H1 (cell line): ENCODE measurements at places on chromosomes 2 and 18.

GRCh38 chr18:76353500-76353899 lies 141.5 kb downstream of the ZNF516 start:
- H3K36me3 ChIP-seq: no peaks in the 10 kb centered on the region
- peaks cover 2% of the 10 kb centered on the region; the same call in 1 of the 2 replicates for H3K4me1 ChIP-seq
- H3K27me3 ChIP-seq: no peaks in the 10 kb centered on the region
- no peak overlapping the region for H3K27ac ChIP-seq

DNA sequence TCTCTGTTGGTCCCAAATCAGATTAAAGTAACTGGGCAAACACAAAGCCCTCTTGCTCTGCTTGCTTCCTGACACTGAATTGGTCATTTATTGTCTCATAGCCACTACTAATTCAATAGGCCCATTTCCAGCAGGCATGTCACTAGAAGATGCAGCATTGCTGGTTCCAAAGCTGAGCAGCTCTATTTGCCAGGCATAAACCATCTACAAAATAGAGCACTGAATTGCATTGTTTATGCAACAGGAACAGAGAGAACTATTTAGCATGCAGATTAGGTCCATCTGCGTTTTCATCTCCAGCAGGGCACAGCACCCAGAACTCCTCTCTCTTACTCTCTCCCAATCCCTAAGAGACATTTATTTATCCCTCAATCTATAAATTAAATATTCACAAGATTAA lies 227.6 kb downstream of the SUCLG1 start:
- no peak overlapping the region for H3K4me3 ChIP-seq
- no peaks in the 10 kb centered on the region for H3K4me1 ChIP-seq
- DNase-seq: no peak
- H3K27ac ChIP-seq: no peak overlapping the region

DNA sequence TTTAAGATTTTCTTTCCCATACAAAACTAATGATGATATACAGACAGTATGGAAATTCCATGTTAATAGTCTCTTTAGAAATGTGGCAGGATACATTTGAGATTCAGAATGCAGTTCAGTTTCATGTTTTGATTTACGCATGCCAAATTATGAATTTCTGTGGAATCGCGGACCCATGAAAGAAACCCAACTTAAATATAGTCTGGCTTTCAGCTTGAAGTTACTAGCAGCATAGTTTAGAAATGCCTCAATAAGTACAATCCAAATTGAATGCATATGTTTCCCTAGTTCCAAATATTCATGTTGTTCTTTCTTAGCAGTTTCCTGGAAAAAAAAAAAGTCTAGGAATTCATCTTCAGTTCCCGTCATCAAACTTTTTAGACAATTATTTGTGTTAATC lies 164.1 kb upstream of the RASGRP3 start:
- no peak overlapping the region for H3K4me3 ChIP-seq
- H3K27ac ChIP-seq: no peak overlapping the region
- no peaks in the 10 kb centered on the region for H3K27me3 ChIP-seq
- DNase-seq: no peak
- no peaks in the 10 kb centered on the region for H3K4me1 ChIP-seq

GRCh38 chr2:61647044-61647443 lies 108.9 kb upstream of the XPO1 start:
- no peak overlapping the region for H3K4me3 ChIP-seq
- H3K4me1 ChIP-seq: no peaks in the 10 kb centered on the region
- H3K27me3 ChIP-seq: no peaks in the 10 kb centered on the region
- no peaks in the 10 kb centered on the region for H3K36me3 ChIP-seq
- DNase-seq: no peak
- H3K27ac ChIP-seq: no peak overlapping the region

DNA sequence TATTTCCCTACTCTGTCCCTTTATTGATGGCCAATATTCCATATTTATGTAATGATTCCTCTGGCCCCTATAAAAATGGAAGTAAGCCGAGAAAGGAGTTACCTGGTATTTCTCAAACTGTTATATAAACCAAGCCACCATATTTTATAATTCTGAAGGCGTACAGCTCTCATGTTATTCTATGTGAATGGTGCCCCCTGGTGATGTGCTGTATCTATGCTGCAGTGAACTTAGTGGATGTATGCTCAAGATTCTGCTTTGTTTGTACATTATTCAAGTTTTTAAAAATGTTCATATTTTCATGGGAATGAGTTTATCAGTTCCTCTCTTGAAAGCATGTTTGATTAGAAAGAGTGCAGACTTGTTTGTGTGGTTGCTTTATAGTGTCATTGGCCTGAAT lies 194.5 kb upstream of the LRRTM1 start:
- H3K4me1 ChIP-seq: no peaks in the 10 kb centered on the region
- H3K27me3 ChIP-seq: no peaks in the 10 kb centered on the region
- H3K4me3 ChIP-seq: no peak overlapping the region
- no peaks in the 10 kb centered on the region for H3K36me3 ChIP-seq

DNA sequence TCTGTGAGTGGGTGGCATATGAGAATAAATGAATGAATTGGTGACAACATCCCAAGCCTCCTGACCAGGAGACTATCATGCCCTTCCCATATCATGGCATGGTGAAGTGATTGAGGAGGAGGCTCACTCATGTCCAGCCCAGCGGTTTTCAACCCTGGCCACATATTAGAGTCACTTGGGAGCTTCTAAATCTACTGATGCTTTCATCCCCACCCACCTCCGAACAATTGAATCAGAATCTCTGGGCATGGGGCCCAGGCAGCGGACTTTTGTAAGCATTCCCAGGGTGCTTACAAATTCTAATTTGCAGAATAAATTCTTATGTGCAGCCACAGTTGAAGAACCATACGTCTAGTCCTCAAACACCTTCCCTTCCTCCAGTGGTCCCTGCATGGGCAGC lies 81.7 kb upstream of the SEC11C start:
- no peaks in the 10 kb centered on the region for H3K27me3 ChIP-seq
- no peaks in the 10 kb centered on the region for H3K36me3 ChIP-seq
- no peak overlapping the region for H3K27ac ChIP-seq
- H3K4me1 ChIP-seq: no peaks in the 10 kb centered on the region
- DNase-seq: no peak

- no peak overlapping the region for H3K27ac ChIP-seq
- no peaks in the 10 kb centered on the region for H3K27me3 ChIP-seq
- DNase-seq: no peak
- H3K36me3 ChIP-seq: no peaks in the 10 kb centered on the region; the same call in none of the 2 replicates
- H3K4me3 ChIP-seq: no peak overlapping the region
Measured at GRCh38 chr2:101160454-101160853, 9.3 kb upstream of the TBC1D8 start.

DNA sequence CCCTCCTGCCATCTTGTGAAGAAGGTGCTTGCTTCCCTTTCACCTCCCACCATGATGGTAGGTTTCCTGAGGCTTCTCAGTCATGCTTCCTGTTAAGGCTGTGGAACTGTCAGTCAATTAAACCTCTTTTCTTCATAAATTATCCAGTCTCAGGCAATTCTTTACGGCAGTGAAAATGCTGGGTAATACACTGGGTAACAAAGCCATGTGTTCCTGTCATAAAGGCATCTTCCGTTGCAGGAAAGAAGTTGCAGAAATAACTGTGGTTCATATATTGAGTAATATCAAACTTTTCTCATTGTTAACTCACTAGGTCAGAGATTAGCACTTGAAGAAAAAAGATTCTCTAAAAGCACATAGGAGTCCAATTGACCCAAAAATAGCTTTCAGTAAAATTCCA lies 163.9 kb upstream of the HNMT start:
- H3K27ac ChIP-seq: no peak overlapping the region
- no peaks in the 10 kb centered on the region for H3K27me3 ChIP-seq
- no peaks in the 10 kb centered on the region for H3K4me1 ChIP-seq
- DNase-seq: no peak
